Nucleus accumbens (tissue), 56 donors: ENCODE measurements at places on chromosomes 2 and 18.

DNA sequence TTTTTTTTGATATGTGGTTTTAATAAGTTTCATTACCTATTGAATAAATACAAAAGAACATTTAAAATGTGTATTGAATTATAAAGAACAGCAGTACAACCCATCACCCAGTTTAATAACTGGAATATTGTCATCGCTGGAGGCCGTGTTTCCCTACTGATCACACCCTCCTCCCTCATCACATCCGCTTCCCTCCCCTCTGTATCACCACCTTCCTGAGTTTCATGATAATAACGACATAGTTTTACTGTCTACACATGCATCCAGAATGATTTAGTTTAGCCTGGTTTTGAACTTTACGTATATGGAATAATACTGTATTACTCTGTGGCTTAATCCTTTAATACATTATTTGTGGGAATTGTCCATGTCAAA is 2.1 kb downstream of the SERPINB8 start:
- DNase-seq = no peak

DNA sequence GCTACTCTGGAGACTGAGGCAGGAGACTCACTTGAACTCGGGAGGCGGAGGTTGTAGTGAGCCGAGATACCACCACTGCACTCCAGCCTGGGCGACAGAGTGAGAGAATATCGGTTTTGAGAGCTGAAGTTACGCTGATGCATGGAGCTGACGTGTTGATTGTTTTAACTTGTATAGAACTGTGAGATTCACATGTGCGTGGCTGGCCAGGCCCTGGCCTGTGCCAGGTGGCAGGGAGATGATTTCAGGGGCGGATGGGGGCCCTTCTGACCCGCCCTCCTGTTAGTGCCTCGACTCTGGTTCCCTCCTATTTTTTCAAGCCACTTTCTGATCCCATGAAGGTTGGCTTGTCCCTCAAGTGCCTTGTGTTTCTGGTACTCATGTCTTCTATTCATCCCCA is 25.7 kb downstream of the GATA6 start:
- no peak for DNase-seq

- DNase-seq = no peak
These were observed 111.5 kb downstream of the TTC32 start for GRCh38 chr2:19790291-19790690.

GRCh38 chr2:18243816-18244215 is 316.6 kb downstream of the RDH14 start:
- DNase-seq = no peak

DNA sequence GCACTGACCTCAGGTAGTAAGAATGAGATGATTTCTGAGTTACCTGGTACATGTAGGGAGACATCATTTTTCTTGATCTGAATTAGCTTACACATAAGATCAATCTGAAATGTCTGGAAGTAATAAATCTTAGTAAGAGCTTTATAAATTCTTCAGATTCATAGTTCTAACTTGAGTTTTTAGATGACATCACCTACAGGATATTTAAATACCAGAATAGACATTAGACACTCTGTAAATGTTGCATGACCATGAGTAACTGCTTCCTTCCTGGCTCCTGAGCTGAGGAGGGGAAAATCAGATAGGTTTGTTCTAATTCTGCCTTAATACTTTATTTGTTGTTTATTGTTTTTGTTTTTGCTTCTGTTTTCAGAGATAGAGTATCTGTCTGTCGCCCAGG is 181.8 kb downstream of the PHLPP1 start:
- no peak for DNase-seq
